ENCODE measurements at places on chromosomes 12 and 14.

DNA sequence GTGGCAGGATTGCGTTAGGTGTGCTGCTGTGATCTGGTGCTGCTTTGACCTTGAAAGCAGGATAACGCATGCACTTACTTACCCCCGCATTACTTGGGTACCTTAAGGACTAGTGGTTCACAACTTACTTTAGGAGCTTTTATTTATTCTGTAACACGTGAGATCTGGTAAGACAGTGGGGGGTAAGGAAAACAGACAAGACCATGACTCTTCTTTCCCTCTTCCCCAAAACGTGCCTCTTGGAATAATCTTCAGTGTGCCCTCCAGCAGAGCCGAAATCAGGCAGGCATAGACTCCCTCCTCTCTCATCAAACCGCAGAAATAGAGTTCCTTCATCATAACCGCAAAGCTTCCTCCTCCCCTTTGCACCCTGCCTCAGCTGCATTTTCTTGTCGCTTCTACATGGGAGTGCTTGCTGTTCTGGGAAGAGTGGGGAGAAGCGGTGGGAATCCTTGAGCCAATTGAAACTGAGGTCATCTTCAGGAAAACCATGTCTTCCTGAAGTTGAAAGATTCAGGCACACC, 43.4 kb downstream of the RAD52 start:
- DNase-seq = no peak

DNA sequence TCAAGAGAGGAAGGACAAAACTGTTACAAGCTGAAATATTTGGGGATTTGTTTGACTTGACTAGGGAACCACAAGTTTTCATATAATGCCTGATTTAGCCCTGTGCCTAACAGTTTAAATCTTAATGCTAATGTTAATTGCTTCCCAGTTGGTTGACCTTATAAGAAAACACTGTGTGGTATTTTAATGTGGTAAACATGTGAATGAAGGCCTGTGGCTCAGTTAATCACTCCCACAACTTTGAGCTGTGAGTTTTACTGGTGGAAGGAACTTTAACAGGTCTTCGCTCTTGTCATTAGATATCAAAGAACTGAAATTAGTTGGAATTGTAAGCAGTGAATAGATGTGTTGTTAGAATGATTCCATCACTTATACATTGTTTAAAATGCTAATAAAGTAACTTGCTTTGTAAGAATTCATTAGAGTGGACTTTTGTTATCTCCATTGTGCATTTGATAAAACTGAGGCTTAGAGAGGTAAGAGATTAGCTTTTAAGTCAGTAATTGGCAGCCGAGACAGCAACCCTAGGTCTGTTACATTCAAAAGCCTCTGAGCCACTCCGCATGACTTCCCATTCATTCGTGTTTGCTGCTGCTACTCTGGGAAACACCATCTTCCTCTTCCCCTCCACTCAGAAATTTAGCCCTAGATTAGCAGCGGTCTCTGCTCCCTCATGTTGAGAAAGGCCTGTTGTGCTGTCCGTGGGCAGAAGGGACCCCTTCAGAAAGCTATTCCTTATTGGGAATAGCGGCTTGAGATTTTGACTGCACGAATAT, 1.0 kb upstream of the TBK1 start:
- DNase-seq = no peak

DNA sequence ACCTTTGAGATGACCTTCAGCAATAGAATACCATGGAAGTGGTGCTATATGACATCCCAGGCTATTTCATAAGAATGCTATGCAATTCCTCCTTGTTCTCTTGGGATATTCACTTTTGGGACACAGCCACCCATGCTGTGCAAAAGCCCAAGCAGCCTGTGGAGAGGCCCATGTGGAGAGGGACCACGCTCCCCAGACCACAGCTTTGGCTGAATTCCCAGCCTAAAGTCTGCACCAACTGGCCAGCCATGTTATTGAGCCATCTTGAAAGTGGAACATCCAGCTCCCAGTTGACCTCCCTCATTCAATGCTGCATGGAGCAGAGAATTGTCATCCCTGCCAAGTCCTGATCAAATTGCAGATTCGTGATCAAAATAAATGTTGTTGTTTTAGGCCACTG, 275.1 kb downstream of the SUDS3 start:
- DNase-seq = no peak

DNA sequence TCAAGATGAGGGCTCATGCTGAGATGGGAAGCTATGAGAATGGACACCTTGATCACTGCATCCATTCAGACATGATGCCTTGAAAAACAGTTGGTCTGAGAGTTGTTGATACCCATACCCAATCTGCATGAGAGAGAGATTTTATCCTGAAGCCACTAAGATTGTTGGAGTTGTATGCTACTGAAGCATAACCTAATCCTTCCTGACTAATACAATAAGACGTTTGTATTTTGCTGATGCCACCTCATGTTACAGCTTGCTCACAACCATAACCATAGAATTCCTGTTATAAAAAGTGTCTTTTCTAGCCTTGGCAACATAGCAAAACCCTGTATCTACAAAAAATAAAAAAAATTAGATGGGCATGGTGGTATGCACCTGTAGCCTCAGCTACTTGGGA, 12.7 kb upstream of the SERPINA1 start:
- DNase-seq = no peak

GRCh38 chr14:58695514-58695913, 57.8 kb downstream of the DACT1 start:
- DNase-seq = no peak

DNA sequence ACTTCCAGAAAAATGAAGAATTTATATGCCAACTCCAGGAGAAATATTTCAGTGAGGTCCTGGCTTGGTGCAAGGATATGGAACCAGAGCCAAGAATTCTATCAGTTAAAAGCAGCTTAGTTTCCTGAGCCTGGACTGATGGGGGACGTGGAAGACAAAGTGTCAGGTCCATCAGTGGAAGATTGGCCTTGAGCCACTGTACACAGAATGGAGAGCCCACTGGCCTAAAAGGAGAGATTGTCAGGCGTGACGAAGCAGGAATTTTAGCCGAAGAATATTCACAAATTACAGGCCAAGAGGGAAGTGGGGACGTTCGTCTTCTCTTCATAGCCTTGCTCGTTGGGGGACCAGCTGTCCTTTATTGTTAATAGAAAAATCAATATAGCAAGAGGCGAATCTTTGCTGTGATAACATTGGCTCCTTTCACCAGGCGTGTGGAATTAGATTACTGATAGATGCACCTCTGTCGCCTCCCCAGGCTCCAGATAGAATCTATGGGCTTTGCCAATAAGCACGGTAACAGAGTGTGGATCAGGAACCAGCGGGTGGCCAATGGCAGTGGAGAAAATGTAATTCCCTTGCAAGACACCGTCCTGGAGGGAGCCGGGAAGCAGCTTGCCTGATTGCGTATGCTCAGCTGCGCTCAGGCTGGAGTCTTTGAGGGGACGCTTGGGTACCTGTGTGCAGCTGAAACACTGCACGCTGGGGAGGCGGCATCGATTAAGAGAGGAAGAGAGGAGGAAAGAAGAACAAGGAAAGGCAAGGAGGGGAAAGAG, 56.4 kb downstream of the TMEM132C start:
- no peak for DNase-seq

DNA sequence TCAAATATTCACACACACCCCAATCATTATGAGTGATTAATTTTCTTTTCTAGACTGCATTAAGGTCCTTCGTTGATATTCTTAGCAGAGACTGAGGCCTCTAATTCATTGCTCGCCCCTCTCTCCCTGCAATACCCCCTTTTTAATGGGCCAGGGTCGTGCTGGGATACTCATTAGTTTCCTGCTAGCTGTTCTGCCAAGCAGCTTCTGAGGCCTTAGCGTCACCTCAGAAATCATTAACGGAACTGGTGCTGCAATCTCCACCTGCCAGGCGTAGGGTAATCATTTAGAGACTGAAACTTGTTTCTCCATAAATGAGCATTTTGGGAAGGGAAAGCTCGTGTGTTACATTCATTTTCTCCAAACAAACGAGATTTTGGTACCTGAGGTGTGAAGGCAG, 1054.7 kb downstream of the GALC start:
- no peak for DNase-seq

GRCh38 chr12:59927032-59927431, 331.2 kb downstream of the SLC16A7 start:
- no peak for DNase-seq

DNA sequence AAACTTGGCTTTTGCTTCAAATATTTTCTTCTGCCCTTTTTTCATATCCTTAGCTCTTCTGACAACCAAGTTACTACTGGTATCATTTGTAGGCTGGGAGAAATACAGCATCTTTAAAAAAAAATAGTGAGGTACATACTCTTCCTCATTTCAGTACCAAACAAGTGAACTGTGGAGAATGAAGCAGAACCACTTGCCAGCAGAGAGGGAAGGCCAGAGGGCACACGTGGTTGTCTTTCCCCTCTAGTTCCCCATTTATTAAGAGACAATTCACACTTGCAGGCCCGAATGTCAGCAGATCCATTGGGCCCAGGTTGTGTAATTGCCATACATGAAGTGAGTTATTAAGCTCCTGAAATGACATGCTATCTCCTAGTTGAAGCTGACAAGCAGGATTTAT, 3.2 kb downstream of the SUSD6 start:
- no peak for DNase-seq

DNA sequence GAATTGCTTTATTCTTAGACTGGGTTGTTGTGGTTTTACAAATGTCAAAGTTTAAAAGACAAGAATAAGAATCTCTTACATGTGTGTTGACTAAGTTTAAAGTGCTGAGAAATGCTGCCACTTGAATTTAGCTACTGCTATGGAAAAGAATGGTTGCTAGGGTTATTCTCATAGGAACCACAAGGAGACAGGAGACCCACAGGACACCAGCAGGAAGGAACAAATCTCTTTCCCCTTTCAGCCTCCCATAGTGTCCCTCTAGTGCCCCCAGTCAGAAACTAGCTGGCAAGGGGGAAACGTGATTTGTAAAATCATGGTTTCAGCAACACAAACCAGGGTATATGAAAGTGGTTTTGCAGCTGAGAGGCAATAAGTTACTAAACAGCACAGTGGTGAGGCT, 102.7 kb downstream of the ST8SIA1 start:
- DNase-seq = no peak

DNA sequence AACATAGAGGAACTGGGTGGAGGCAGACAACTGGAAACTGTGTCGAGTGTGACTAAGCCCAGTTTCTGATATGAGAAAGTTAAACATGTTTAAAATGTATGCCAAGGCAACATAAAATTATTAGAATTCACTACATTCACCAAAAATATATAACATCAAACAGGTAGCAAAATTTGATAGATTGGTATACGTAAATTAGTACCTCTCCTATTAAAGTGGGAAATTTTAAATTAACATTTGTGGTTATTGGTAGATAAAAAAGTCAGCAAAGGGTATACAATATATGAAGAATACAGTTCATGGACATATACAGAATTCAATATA, 53.0 kb downstream of the CCDC91 start:
- DNase-seq = no peak

DNA sequence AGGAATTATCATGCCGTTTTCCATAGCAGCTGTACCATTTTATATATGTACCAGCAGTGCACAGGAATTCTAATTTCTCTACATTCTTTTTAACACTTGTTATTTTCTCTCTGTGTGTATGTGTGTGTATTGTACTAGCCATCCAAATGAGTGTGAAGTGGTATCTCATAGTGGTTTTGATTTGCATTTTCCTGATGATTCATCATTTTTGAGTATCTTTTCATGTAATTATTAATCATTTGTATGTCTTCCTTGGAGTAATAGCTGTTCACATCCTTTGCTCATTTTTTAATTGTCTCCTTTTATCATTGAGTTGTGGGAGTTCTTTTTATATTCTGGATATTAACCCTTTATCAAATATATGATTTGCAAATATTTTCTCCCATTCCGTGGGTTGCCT, 95.6 kb upstream of the MANSC4 start:
- no peak for DNase-seq

GRCh38 chr14:58571769-58572472, 65.8 kb upstream of the DACT1 start:
- peak; percentile 59 for DNase-seq

DNA sequence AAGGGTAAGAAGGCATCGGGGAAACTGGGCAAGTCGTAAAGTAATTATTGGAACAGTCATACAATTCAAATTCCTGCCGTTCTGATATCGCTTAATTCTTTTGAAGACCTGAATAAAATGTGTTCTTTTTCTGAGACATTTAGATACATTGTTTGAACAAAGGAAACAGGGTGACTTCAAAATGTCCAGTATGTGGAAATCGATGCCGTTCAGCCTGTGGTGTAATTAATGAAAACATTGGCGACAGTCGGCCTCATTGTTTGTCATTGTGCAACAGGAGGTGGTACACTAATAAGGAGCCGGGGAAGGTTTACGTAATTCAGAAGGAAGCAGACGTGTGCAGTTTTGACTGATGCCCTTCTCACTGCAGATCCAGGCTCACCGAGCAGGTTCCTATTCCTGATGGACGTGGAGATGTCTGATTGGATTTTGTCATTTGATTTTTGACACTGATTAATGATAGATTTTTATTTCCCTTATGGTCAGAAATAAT, 92.7 kb downstream of the BORCS5 start:
- no peak for DNase-seq
